ENCODE measurements at places on chromosomes 7 and 10.

GRCh38 chr7:46011501-46011900 is 90.4 kb upstream of the IGFBP3 start:
- DNase-seq: no peak

GRCh38 chr10:46318799-46319198 is 32.0 kb downstream of the ANTXRL start:
- no peak for DNase-seq

DNA sequence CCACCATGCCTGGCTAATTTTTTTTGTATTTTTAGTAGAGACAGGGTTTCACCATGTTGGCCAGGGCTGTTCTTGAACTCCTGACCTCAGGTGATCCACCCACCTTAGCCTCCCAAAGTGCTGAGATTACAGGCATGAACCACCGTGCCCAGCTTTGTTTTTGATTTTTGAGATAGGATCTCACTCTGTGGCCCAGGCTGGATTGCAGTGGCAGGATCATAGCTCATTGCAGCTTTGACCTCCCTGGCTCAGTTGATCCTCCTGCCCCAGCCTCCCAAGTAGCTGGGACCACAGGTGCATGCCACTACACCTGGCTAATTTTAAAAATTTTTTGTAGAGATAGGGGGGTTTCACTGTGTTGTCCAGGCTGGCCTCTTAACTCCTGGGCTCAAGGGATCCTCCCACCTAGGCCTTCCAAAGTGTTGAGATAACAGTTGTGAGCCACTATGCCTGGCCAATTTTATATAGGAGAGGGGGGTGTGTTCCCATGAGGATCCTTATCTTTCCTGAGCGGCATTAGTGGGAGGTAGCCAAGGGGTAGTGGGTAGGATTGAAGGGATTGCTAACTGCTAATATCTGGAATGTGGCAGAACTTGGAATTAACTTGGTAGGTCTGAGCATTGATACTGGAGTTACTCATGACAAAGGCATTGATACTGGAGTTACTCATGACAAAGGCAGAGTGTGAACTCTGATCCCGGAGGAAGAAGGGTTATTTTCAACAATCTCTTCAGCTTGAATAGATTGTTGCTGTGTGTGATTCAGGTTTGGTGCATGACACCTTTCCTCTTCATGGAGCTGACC is 1.0 kb upstream of the NOLC1 start:
- DNase-seq: no peak

GRCh38 chr7:127844707-127845331 is 186.4 kb downstream of the LRRC4 start:
- DNase-seq: no peak

DNA sequence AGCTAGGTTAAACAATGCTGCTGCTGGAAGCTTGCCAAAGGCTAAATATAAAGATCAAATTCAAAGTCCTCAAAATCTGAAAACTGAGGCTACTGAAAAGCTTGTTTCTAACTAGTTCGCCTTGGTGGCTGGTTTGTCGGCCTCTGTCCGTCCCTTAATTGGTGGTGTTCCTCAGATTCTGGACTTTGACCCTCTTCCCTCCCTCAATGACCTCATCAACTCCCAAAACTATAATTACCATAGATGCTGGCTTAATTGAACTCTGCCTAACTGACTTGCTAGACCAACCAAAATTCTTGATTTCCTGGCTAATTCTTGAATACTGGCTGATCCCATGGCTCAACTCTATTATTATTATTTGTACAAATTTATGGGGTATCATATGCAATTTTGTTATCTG is 15.6 kb downstream of the ARHGAP21 start:
- no peak for DNase-seq

- no peak for DNase-seq
These were observed 59.4 kb downstream of the CDK14 start for GRCh38 chr7:90655566-90655965.

GRCh38 chr10:22683140-22683389 is 31.3 kb downstream of the PIP4K2A start:
- no peak for DNase-seq

- DNase-seq: no peak
These were observed 579.2 kb upstream of the MGMT start for GRCh38 chr10:128887856-128888255.

DNA sequence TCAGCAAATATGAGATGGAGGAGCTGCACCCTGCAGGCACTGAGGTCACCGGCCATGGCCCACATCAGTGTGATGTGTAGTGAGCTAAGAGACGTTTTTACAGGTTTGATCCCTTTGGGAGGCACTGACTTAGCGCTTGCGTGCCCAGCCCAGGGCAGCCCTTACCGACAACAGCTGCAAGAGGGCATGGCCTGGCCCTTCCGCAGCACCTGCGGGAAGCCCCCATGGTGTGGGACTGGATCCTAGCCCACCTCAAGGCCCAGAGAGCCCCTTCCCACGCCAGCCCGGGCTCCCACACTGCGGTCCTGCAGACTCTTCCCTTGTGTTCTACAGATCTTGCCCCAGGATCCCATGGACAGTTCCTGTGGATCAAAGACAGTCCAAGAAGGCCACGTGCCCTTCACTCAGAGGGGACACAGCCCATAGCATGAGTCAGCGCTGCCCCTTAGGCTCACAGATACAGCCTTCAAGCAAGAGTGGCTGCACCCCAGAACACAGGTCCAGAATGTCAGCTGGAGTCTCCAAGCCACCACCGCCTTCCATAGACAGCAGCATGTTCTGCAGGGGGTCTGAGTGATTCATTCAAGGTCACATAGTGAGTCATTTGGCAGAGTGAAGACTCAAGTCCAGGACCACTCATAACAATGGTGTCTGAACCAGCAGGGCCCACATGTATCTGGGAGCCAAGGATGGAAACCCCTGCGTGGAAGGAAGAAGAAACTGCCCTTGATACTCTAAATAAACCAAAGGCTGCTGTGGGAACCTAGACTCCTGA is 25.4 kb downstream of the TLL2 start:
- DNase-seq: no peak

DNA sequence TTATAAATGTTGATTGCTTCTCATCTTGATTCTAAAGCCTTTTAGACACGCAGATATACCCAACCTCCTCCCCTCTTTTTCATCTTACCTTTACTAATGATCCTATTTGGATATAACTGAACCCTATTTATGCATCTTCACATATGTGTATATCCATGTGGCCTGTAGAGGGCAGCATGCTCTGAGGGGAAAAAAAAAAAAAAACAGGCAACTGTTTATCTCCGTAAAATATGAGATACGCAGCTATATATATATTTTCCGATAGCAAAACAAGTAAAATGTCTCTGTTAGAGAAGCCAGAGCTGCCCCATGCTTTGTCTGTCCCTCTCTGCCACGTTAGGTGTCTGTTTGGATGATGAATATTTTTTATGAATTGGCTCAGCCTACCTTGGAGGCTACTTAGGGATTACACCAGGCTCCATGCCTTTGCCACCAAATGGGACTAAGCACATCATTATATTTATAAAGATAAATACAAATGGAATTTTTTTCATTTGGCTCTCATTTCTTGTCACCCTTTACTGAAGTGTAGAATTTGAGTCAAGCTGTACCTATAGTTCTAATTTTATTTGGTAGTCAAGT is 174.8 kb upstream of the FZD1 start:
- peak; percentile 21 for DNase-seq

DNA sequence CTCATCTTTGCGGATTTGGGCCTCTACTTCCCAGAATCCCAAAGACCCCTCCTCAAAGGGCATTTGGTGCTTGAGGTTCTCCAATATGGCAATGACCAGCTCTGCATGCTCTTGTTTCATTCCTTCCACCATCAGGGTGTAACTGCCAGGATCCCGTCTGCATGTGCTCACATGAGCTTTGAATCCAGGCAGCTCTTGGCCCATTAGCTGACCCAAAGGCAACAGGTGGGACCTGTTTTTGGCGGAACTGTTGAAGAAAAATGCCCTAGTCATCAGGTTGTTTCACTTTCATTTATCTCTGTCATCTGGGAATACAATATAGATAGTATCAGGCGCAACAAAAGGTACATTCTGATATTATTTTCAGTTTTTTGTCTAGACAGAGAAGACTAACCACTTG is 159.1 kb upstream of the TCF7L2 start:
- DNase-seq: no peak

GRCh38 chr7:50145801-50146338 is 52.8 kb upstream of the ZPBP start:
- no peak for DNase-seq

DNA sequence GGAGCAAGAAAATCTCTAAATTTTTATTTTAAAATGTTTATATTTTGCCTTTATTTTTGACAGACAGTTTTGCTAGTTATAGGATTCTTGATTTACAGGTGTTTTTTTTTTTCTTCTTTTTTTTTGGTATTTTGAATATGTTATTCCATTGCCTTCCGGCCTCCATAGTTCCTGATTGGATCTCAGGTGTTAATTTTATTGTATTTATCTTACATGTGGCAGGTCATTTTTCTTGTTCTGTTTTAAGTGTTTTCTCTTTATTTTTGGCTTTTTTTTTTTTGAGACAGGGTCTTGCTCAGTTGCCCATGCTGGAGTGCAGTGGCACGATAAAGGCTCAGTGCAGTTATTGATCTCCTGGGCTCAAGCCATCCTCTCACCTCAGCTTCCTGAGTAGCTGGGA is 73.9 kb downstream of the MLLT10 start:
- no peak for DNase-seq

GRCh38 chr7:134703782-134704181 is 57.1 kb downstream of the BPGM start:
- no peak for DNase-seq

DNA sequence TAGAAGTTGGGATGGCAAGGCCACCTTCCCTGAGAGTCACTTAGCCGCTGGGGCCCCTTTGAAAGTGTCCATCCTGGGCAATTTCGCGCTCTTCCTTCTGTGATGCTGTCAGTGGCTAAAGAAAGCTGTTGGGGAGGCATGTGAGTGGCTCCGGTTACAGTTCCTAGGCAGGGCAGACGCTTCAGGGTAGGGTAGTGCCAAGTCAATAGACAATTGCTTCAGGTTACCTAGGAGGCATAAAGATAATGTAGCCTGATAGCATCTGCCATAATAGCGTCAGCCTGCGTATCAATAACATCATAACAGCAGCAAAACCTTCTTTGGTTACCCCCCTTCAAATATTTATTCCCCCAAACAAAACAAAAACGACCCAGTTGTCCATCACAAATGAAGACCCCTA is at the start of gene FAM107B:
Gene FAM107B (minus strand): TSS at position 101 of the 400 bp plus-strand sequence. CDS start 234 bp downstream, outside the sequence.
- DNase-seq: no peak

DNA sequence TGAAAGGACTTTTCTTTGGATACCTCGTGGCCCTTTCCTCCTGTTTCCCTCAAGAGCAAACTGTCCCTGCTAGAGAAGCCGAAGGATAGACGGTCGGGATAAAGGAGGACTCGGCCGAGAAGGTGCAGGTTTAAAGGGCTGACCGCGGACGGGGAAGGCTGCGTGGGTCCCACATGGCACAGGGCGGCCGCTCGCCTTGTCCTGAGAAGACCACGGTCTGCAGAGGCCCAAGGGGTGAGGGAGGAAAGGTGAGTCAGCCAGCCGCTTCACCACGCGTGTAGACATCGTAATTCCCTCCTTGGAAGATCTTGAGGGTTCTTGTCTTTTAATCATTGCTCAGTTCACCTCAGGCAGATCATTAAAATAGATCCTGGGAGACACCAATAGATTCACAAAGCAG is 253.8 kb downstream of the DPP6 start:
- no peak for DNase-seq

DNA sequence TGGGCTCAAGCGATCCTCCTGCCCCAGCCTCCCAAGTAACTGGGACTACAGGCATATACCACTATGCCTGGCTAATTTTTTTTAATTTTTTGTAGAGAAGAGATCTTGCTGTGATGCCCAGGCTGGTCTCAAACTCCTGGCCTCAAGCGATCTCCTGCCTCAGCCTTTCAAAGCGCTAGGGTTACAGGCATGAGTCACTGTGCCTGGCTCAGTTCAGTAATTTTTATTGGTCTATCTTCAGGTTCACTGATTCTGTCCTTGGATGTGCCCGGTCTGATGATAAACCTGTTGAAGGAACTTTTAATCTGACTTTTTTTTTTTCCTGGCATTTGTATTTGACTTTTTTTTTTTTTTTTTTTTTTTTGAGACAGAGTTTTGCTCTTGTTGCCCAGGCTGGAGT is 40.1 kb upstream of the STRIP2 start:
- no peak for DNase-seq

DNA sequence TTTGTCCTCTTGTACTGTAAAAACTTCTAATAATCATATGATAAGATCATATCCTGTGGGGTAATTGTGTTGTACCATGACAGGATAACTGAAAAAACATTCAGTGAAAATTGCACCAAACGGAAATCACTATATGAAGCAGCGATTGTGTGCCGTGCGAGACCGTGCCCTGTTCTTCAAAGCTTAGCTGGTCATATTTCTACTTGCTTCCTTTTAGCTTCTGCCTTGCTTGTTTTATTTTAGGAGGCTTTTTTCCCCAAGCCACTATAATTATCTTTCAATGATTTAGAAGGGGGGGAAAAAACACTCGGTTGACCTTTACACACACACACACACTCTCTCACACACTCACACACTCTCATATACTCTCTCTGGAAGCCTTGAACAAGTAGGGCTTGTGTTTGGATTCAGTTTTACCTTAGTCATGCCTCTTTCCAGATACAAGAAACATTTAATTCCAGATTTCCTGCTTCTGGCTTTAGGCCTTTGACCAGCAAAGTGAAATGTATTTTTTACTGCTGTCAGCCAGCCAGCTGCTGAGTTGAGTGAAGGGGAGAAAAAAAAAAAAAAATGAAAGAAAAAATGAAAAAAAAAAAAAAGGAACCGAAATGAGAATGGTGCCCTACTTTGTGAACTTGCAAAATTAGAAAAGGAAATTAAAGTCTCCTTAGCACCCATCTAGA is 181.4 kb downstream of the ARID5B start:
- peak; percentile 57 for DNase-seq

DNA sequence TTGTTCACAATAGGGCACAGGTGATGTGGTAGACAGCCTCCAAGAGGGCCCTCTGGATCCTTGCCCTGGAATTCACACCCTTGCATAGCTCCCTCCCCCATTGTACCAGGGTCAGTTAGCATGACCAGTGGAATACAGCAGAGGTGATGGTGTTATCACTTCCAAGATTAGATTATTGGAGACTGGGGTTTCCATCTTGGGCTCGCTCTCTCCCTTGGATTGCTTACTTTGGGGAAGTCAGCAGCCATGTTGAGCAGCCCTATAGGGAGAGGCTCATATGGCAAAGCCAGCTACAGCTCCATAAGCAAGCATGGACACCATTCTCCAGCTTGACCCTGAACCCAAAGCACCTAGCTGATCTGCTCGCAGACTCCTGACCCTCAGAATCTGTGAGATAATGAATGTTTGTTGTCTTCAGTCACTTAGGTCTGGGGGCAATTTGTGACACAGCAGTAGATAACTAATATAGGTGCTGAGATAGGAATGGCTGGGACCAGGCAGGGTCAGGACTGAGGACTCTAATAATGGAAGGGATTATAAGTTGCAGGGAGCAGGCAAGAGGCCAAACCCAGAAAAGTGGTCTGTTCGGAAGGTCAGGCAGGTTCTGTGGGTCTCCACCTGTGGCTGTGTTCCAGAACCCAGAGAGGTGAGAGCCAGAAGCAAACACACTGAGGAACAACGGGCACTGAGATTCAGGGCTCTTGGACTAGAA is 22.9 kb downstream of the TBXAS1 start:
- DNase-seq: no peak
